Lower leg skin (tissue), 4 donors: ENCODE measurements at places on chromosomes 1 and 21.

DNA sequence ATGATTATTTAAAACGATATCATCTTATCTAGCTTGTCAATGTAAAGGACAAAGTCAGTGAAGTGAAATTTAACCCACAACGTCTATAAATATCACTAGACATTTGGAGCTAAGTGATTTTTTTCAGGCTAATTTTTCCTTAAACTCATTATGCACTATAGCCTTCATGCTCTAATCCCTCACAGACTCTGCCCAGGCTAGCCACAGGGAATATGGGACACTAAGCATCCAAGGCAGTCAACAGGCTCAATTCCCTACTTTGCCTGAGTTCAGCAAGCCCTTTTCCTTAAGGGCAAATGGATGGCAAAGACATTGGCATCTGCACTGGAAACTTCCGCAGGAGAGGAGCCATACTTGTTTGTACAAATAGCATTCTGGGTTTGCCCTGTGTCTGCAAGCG is 577.0 kb downstream of the LMO4 start:
- no peak for DNase-seq

DNA sequence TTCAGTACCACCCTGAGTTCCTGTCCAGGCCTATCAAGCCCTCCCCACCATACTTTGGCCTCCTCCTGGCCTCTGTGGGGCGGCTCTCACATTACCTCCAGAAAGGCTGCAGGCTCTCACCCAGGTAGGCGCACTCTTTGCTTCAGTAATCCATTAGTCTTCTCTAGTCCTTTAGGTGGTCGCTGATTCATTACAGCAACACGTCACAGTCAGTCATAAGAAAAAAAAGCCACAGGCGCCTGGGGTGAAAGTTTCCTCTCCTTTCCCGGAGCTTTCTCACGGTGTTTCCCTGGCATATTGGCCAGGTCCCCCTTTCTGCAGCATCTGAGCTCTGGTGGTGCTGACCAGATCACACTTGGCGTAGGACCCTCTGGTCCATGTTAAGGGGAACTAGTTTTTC is 12.1 kb downstream of the SLFNL1 start:
- DNase-seq, result no peak

DNA sequence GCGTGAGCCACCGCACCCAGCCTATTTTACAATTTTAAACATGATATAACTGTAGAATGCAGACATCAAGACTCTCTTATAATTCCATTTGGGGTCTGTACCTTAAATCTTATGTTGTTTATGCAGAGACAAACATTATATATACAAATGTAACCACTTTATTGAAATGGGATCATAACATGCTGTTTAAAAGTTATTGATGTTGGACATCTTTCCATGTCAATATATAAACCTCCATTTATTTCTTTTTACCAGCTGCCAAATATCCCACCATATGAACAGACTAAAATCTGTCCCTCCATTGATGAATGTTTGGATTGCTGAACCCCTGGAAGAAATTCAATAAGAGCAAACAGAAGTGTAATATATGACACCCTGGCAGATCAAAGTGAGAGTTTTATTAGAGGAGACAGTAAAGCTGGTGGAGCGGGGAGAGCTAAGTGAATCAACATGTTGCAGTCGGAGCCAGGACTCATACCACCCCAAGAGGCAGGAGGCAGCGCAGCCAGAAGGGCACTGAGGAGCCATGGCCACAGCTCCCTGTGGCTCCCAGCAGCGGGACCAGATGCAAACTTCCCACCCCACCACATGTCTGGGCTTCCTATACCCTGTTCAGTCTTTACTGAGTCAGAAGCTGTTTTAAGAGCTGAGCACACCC is 4.7 kb upstream of the PCSK9 start:
- DNase-seq, result no peak

GRCh38 chr1:18725231-18725895 is 94.7 kb downstream of the PAX7 start:
- no peak for DNase-seq

- no peak for DNase-seq
Measured at GRCh38 chr21:39330001-39330400, 16.6 kb upstream of the BRWD1 start.
